H1 (cell line): ENCODE measurements at places on chromosomes 6 and 20. TPM values are rescaled to one million over a fixed set of nuclear protein-coding genes. Genes with fewer than 3 reads are reported as not detected.

GRCh38 chr6:25302151-25302550, 23.0 kb downstream of the CARMIL1 start:
- no peak for DNase-seq

GRCh38 chr6:79694623-79695343, 63.7 kb downstream of the SH3BGRL2 start:
- no peak for DNase-seq

GRCh38 chr6:134442073-134442472, 124.2 kb upstream of the SGK1 start:
- no peak for DNase-seq

- no peak for DNase-seq
These were observed 4.8 kb upstream of the ANKRD66 start for GRCh38 chr6:46741910-46742309.

GRCh38 chr6:52000064-52000463, 87.3 kb downstream of the PKHD1 start:
- DNase-seq, result no peak

- no peak for DNase-seq
These were observed 34.1 kb downstream of the CDC40 start for GRCh38 chr6:110214338-110214737.

Gene TRIM40
- total RNA-seq, result not detected in 2 replicates

Gene PRICKLE4
- total RNA-seq, result 0.67 and 1.4 TPM in 2 replicates

Gene ERVFRD-1
- not detected in 2 replicates for total RNA-seq
